Thyroid gland (tissue), 4 donors: ENCODE measurements at places on chromosomes 5 and 9. TPM values are rescaled to one million over a fixed set of nuclear protein-coding genes. Genes with fewer than 3 reads are reported as not detected.

PCDHA8 gene
- total RNA-seq, result 0.93 TPM

GRCh38 chr5:140840978-140841962, at the start of gene PCDHA8:
Gene PCDHA8, plus strand, starts transcription at chr5:140841187. Its CDS starts 135 bp downstream, at chr5:140841322.
- H3K27ac ChIP-seq, result no peak within 1 kb of the TSS
- no peaks in the 10 kb centered on the region for H3K27me3 ChIP-seq
- no peaks in the 10 kb centered on the region for H3K4me1 ChIP-seq

DNA sequence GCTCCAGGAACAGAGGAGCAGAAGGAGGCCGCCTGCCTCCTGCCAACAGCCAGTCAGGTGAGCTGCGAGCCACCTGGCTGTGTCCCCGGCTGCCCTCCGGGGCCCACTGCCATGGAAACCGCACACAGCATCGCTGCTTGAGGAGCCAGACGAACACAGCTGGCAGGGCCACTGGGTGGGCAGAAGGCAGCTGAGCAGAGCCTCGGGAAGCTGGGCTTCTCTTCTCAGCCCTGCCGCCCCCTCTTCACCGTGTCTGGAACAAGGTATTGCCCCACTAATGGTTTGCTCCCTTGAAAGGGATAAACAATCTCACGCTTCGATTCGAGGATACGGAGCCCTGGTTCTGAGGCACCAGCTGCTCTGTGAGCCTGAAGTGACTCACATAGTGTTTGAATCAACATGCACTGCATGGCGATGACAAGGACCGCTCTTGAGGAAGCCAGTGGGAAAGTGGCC, 63.7 kb upstream of the RUFY1 start:
- no peak overlapping the region for H3K27ac ChIP-seq
- DNase-seq, result no peak
- H3K27me3 ChIP-seq, result no peaks in the 10 kb centered on the region
- no peak overlapping the region for H3K4me3 ChIP-seq
- H3K4me1 ChIP-seq, result no peaks in the 10 kb centered on the region
- H3K36me3 ChIP-seq, result no peaks in the 10 kb centered on the region

DNA sequence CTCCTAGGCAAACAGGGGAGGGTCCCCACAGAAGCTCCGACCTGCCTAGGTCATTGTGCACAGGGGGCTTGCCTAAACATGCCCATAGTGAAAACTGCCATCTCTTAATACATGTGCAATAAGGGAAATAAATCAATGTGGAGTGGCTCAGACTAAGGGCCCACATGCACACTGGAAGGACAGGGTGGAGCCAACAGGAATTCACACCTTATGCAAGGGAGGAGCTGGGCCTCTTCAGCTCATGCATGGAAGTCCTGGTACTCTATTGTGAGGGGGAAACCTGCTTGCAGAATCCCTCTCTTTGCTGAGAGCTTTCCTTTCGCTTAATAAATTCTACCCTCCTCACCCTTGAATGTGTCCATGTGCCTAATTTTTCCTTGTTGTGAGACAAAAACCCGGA, 815.8 kb downstream of the EFNA5 start:
- DNase-seq, result no peak
- no peaks in the 10 kb centered on the region for H3K4me1 ChIP-seq
- H3K4me3 ChIP-seq, result no peak overlapping the region
- no peaks in the 10 kb centered on the region for H3K36me3 ChIP-seq
- no peak overlapping the region for H3K27ac ChIP-seq

- no peaks in the 10 kb centered on the region for H3K36me3 ChIP-seq
- no peaks in the 10 kb centered on the region for H3K27me3 ChIP-seq
- H3K4me3 ChIP-seq, result no peak overlapping the region
These were observed 1603.0 kb upstream of the C9orf72 start for GRCh38 chr9:29176231-29176630.
